Activated naive CD4-positive, alpha-beta T cell treated with anti-CD3 and anti-CD28 coated beads, Interleukin-2, amount 50 U/mL, for 72 hours (primary cell): ENCODE measurements at places on chromosomes 2 and 18. TPM values are rescaled to one million over a fixed set of nuclear protein-coding genes. Genes with fewer than 3 reads are reported as not detected.

POTEJ gene
- not detected for total RNA-seq

DNA sequence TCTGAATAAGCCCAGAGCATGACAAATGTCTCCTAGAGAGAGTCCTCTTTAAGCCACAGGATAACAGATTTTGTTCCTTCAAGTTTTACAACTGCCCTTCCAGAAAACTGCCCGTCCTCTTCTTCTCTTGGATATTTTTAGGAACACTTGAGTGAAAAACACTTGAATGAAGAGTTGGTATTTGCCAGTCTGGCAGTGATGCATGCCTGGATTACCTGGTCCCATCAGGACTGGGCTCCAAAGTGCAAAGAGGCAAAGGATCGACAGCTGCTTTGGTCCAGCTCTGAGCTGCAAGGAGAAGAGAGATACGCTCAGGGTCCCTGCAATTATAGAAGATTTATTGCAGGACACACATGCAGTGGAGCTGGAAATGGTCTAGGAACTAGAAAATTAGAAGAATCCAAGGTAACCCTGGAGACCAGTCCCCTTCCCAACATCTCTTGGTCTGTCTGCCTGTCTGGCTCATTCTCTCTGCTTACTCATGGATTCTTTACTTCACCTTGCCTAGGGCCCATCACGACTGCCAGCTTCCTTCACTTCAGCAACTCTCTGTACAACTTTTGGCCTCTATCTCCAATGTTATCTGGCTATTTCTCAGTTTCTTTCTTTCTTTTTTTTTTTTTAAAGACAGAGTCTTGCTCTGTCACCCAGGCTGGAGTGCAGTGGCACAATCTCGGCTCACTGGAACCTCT, 112.1 kb upstream of the SIX2 start:
- no peak for DNase-seq

- DNase-seq = no peak
Observed at GRCh38 chr2:113831161-113831560, 58.7 kb upstream of the ACTR3 start.

DNA sequence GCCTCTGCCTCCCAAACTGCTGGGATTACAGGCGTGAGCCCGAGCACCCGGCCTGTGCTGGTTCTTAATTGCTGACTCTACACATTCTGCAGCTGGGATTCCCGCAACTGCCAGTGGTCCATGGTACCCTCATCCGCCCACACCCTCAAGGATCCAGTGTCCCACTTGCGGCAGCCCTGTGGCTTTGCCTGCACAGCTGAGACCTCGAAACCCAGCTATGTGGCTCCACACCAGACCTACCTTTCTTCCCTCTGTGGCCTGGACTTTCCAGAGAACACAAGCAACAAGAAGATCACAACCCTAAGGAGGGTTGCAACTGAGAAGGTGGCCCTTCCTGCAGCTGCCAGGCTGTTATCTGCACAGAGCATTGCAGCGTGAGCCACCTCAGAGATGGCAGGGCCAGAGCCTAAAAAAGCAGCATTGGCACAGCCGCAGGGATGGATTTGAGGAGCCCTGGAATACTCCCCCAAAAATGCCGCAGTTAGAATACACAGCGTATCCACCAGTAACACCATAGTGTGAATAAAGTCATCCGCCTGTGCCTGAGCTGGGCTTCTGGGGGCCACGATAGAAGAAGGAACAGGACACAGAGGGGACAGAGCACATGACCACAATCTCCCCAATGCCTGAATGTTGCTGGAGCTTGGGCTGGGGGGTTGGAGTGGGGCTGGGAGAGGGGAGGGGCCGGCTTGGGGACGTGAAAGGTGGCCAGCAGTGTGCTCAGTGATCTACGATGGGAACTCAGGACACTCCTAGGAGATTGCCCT, 1.9 kb downstream of the GPR55 start:
- DNase-seq = no peak

SERPINB3 gene
- not detected for total RNA-seq

TNFRSF11A gene
- 15.8 TPM for total RNA-seq

DNA sequence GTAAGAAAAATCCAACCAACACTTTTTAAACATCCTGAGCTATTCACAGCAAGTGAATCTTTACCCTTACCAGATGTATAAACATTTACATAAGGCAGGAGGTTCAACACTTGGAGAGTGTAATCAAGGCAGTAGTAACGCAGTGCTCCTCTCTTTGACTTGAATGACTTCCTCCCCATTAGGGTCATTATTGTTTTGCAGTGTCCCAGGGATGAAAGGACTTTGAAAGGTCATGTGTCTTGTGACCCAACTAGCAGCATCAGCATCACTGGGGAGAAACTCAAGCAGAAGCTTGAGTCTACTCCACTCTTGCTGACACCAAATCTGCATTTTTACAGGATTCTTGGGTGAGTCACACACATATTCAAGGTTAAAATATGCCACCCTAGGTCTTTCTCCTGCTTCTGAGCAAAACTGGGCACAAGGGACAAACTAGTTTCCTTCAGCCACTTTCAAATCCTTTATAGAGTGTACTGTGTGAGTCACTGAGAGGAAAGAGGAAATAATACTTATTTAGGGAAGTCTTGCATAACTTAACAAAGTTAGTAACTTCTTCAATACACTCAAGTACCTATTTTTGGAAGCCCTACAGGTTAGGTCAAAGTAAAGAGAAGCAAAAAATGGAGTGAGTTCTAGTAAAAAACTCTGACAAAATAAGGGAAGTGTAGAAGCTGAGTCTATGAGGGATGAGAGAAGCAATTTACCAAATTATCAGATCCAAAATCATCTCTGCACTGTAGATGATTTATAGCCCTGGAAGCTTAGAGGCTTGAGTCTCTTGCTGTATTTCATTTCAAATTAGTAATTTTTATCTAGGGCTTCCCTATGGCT, 51.0 kb upstream of the EML4 start:
- DNase-seq = no peak

DSG4 gene
- not detected for total RNA-seq

DNA sequence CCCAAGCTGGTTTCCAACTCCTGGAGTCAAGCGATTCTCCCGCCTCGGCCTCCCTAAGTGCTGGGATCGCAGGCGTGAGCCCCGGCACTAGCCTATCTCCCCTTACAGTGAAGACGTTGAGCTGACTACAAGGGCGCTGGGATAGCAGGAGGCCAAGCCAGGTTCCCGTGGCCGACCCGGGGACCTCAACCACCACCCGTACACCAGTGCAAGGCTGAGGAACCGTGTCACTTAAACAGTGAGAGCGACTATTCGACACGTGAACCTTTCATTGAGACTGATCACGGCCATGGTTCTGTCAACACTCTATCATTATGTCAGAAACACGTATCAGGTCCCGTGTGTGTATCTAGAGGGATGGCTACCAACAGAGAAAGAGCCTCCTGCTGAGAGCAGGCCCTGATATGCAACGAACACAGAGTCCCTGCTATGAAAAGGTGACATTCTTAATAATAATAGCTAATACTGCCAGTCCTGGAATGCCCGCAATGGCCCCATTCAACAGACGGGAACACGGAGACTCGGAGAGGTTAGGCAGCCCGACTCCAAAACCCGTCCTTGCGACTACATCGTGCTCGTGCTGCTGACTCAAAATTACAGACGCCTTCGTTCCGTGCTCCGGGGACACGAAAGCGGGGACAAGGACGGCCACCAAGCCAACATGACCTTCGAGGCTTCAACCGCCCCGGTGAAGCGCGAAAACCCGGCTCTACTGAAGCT, 833 bp downstream of the AFG3L2 start:
- DNase-seq = no peak

DNA sequence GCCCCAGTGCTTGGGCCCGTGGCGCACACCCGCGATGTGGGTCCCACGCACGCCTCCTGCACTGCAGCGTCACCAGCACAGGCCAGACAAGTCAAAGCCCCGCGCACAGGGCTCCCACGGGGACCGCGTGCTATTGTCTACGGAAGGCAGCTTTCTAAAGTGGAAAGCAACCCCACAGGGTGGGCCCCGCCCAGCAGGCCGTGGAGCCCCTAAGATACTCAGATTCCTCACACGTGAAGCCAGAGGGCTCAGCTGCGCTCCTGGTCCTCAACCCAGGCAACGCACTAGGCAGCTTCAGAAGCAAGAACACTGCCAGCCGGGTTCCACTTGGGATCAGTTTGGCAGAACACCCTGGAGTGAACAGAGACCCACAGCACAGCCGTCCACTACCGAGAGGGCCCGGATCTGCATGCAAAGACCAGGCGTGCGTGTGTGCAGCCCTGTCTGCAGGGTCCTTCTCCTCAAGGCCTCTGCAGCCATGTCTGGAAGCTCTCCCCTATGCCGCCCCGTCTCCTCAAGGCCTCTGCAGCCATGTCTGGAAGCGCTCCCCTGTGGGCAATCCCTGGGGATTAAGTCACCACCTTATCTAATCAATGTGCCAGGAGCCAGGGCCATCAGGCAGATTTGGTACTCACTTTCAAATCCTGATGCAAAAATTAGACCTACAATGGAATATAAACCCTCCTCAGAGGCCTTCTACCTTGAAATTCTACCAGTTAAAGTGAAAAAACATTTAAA, 231.3 kb downstream of the HDAC4 start:
- DNase-seq = peak; percentile 40

DNA sequence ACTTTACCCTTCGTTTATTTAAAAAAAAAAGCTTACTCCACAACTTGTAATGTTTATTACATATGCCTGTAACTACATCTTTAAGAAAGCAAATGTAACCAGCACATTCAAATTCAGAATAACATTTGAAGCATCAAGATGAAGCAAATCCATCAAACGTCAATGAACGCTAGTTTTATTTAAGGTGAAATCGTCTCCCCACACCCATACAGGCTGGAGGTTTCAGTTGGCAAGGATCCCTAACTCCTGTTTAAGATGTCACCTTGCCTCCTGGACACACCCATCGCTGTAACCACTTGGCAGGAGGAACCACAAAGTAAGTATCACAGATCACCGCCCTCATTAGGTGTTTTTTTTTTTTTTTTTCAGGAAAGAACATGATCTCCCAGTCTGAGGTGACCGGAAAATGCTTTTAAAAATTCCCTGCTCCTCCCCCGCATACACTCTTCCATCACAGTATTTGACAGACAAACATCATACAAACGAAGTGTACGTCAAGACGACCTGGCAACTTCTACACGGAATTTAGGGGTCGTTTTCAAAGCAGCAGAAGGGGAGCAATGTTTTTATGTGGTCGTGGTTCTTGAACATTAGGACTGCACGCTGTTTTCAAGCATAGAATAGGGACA, 19.7 kb upstream of the STPG4 start:
- peak; percentile 21 for DNase-seq

DNA sequence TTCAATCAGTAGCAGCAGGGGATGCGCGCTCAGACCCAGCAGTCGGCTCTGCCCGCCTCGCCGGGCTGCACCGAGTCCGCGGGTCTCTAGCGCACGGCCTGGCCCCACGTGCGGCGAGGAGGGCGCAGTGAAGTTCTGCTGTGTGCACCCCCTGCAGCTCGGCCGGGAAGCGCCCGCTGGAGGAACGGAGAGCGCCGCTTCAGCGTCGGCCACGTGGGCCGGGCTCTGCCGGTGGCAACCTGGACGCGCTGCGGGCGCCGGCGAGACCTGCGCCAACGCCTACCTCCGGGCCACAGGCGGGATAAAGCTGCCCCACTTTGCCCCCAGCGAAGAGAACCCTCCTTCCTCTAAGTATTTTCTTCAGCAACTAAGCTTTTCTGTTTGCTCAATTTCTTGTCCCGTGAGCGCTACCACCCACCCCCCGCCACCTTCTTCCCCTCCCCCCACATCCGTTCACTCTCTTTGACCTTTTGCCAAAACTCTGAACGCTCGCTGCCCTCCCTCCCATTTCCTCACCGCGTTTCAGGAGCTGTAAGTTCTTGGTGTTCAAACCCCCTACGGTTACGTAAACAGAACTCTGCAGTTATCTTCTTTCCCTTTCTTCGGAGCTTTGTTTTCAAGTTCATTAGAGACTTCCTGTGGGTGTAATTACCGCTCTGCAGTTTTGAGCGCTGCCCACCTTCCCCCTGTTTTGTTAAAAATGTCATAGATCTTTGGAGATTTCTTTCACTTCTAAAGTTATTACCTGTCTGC, 42.6 kb upstream of the EDAR start:
- DNase-seq = peak; percentile 56

DNA sequence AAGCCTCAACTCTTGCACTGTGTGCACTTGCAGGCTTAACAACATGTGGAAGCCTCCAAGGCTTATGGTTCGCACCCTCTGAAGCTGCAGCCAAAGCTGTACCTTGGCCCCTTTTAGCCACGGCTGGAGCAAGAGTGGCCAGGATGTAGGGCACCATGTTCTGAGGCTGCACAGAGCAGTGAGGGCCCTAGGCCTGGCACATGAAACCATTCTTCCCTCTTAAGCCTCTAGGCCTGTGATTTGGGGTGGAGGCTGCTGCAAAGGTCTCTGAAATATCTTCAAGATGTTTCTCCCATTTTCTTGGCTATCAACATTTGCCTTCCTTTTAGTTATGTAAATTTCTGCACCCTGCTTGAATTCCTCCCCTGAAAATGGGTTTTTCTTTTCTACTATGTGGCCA, 161.9 kb upstream of the SPATS2L start:
- no peak for DNase-seq

DNA sequence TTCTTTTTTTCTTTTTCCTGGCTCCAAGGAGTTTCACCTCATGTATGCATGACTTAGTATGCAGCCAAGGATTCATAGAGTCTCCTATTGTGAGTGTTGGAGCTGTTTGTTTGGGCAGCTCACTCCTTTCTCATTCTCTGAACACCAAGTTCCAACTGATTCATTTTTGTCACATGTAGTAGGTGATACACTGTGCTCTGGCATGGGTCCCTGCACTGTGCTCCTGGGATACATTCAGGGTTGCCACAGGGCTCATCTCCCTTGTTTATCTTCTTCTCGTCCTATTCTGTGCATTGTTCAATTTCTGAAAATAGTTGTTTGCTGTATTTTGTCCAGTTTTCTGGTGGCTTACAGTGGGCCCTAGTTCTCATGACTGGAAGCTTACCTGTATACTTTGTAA, 96.8 kb downstream of the ZNF407 start:
- DNase-seq = no peak

GNLY gene
- 24.0 TPM for total RNA-seq

DNA sequence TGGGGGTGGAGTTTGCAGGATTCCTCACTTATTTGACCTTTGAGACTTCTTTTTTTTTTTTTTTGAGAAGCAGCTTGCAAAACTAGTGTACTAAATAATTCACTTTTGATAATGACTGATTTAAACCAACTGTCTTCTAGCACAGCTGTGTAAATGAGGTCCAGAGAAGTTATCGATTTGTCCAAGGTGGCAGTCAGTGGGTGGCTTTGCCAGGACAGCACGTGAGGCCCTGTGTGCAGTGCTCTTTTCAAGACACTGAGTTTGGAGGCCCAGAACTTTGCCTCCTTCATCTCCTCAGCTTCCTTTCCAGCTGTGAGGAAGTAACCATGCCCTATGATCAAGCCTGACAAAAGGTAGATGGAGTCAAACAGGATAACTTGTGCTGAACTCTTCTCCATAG, 92.9 kb upstream of the LCLAT1 start:
- no peak for DNase-seq

DNA sequence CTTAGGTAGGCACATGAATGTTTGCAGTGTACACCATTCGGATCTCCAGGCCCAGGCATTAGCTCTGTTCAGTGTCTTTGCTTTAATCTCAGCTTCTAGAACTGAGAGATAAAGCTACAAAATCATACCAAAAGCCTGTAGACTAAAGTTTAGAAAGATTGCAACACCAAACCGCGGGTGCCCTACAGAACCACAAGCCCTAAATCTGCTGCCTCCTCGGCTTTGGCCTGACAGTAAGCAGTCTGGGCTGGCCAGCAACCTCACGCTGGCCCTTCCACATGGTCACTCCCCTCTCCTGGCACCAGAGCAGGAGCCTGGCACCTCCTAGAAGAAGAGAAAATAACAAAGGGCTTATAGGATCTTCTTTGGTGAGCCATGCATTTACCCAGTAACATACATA, 8.9 kb upstream of the OSR1 start:
- DNase-seq = no peak
